GF-D8 (cell line): ENCODE measurements at places on chromosomes 6 and 20.

DNA sequence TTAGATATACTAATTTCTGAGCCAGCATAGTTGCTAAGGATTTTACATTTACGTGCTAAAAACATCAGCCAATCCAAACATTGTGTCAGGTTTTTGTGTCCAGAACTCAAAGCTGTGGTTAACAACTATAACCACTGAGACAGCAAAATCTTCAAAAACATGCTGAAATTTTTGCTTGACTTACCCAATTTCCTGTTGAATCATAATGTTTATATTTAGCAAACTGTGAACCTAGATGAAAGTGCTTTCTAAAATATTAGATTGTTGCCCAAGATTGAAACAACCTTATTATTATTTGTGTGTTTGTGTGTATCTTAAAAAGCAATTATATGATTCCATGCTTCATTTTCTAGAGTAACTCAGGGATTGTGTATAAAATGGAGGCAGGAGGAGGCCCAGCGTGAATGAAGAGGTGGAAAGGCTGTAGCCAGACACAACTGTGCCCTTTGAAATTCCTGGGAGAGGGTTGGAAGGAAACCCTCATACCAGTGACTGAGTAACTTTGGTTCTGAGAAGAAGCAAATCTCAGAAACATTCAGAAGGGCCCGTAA is 48.0 kb downstream of the ARMC2 start:
- DNase-seq = peak; percentile 53

GRCh38 chr6:8006208-8006607 is 58.0 kb downstream of the BLOC1S5 start:
- no peak for DNase-seq

DNA sequence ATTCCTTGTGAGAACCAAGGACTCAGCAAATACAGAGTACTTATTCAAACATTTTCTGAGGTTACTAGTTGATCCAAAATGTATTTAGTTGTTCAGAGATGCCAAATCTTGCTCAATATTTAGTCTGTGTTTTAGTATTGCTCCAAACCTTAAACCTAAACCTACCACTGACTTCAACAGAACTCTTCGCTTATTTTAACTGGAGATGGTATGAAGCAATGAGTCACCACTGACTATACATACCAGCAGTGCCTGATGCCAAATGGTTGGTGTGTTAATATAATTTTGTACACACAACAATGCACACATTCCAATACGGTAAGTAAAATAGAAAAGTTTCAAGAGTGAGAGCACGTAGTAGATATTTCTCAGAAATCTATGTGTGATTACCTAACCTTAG is 1.9 kb upstream of the SPTLC3 start:
- no peak for DNase-seq

DNA sequence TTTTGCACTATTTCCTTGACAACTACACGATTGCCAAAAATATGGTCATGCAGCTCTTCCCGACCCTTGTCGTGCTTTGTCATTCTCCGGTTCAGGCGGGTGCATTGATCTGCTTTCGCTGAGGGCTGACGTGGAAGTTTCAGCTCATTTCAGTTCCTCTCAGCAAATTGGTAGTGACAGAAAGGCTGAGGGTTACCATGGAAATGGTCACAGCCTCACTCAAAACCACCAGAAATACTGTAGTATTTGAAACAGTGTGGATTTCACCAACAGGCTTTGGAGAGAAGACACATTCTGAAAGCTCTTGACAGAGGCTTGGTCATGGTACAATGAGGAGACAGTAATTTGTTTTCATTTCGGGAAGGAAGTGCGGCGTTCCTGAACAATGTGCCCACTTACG is 99.7 kb upstream of the EXOC2 start:
- no peak for DNase-seq

DNA sequence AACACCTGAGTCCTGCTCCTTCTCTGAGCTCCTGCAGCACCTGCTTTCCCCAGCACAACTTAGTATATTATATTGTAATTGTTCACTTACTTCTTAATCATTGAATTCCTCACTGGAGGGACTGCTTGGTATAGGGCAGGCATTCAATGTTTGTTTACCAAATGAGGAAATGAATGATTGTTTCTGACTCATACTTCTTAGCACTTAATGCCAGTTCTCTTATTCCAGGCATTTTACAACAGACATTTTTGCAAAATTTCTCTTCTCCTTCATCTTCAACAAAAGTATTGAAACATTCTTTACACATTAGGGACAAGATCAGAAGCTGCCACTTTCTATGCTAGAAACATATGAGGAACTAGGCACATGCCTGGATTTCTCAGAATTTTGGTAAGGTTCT is 119.4 kb downstream of the TBX18 start:
- no peak for DNase-seq

GRCh38 chr20:15411781-15412180 is 1074.4 kb upstream of the FLRT3 start:
- no peak for DNase-seq

GRCh38 chr20:49680484-49680883 is 33.2 kb downstream of the B4GALT5 start:
- DNase-seq = no peak
